Hematopoietic multipotent progenitor cell treated with erythropoietin and hydrocortisone succinate and interleukin-3 and kit ligand, for 8 days (in vitro differentiated cells): ENCODE measurements at places on chromosomes 12 and 14.
A peak's percentile ranks its signal among the peaks of the same experiment; 100 is the strongest.

- peak; percentile 1 for DNase-seq
Measured at GRCh38 chr12:127642208-127642607, 624.8 kb upstream of the TMEM132C start.

DNA sequence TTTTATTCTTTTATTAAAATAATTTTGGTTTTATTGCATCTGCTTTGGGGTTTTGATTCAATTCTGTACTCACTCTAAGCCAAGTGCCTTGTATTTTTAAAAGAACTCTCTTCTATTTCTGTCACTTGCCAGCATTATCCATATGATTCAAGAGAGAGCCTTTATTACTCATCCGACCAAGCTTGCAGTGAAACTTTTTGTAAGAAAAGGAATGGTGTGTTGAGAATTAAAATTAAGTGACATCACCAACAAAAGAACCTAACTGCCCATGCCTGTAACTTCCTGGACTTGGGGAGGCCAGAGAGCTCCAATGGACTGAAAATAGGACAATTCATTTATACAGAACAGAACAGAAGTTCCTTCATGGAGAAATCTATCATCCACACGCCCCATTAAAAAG, 52.1 kb downstream of the GALNT4 start:
- no peak for DNase-seq

DNA sequence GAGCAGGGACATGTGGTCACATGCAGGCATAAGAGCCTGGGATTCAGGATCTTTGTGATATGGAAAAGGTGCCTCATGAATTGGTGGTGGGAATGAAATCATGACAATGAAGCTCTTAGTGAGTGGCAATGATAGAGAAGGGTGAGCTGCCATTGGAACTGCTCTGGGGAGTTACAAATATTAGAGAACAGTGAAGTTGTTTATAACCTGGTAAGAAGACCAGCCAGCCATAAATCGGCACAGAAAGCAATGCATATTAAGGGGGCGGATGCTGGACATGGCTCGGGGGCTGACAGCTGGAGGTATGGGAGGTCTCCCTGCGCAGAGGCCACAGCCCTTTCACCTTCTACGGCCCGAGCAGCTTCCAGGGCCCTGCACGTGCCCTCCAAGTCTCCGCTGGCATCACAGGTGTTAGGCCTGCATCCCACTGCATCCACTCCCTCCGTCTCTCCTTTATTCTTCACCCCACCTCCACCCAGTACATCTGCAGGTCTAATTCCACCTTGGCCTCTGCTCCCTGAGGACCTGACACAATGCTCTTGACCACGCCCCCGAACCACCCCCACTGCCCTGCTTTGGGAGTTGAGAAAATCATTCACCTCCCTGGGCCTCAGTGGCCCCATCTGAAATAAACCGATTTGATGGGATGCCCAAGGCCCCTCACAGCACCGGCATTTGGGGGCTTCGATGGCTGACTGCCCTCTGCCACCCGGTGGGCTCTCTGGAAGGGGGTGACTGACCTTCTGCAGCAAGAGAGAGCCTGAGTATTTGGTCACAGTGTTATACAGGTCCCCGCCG, 4.1 kb downstream of the CACNA2D4 start:
- no peak for DNase-seq

- DNase-seq: no peak
Measured at GRCh38 chr12:38589306-38589632, 272.7 kb downstream of the ALG10B start.

- DNase-seq: peak; percentile 94
Measured at GRCh38 chr12:4271717-4272423, 1.7 kb upstream of the CCND2 start.
